ENCODE measurements at places on chromosomes 4 and X. TPM values are rescaled to one million over a fixed set of nuclear protein-coding genes. Genes with fewer than 3 reads are reported as not detected.

DNA sequence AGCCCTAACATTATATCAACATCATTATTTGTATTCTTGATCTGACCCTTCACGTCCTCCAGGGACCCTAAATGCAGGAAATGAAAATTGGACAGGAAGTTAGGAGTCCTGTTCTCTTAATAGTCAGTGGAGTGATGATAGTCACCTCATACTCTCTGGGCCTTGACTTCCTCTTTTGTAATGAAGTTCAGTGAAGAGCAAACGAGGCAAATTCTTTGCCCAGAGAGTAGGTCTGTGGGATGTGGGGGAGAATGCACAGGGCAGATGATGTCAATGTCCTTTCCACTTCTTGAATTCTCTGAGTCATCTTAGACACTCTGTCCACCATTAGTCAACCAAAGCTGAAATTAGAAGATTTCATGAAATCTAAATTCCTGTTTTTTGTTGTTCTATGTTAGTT is 17.1 kb upstream of the GPRIN3 start:
- DNase-seq: no peak
- no peaks in the 10 kb centered on the region for H3K27me3 ChIP-seq

The QRFPR gene
- total RNA-seq: not detected

DNA sequence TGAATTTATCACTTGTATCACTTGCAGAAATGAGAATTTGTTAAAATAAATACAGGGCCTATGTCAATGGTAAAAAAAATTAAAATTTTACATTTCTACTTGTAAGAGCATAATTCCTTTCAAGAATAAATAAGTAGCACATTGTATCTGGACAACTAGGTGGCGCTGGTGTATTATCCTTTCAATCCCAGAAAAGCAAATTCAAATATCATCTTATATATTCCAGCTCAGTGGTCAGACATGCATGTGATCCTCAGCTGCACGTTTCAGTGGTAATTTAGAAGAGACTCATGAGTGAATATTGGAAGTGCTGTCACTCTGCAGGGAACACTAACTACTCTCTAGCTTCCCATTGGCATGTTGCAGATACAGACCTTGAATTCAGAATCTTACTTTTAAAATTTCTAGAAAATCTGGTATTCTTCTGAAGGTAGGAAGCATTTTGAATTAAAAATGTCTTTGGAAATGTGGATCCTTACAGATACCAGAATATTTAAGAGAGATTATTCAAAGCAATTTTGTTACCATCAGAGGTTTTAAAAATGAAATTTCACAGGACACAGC is 1414.7 kb upstream of the TENM3 start:
- DNase-seq: no peak
- H3K4me3 ChIP-seq: no peak overlapping the region
- H3K27me3 ChIP-seq: no peaks in the 10 kb centered on the region
- H3K27ac ChIP-seq: no peak overlapping the region
- H3K36me3 ChIP-seq: no peaks in the 10 kb centered on the region
- H3K4me1 ChIP-seq: no peaks in the 10 kb centered on the region

- H3K4me3 ChIP-seq: no peak overlapping the region
- no peak overlapping the region for H3K27ac ChIP-seq
These were observed 25.2 kb downstream of the ARX start for GRCh38 chrX:24990535-24990934.

GRCh38 chr4:80011636-80012236 is 61.3 kb downstream of the ANTXR2 start:
- no peaks in the 10 kb centered on the region for H3K27me3 ChIP-seq
- H3K36me3 ChIP-seq: no peaks in the 10 kb centered on the region
- no peak overlapping the region for H3K4me3 ChIP-seq
- no peak for DNase-seq
- no peaks in the 10 kb centered on the region for H3K4me1 ChIP-seq

- H3K36me3 ChIP-seq: no peaks in the 10 kb centered on the region
- peaks cover 10% of the 10 kb centered on the region for H3K4me1 ChIP-seq
- no peak for DNase-seq
- H3K27me3 ChIP-seq: no peaks in the 10 kb centered on the region
- H3K4me3 ChIP-seq: no peak overlapping the region
- no peak overlapping the region for H3K27ac ChIP-seq
These were observed 16.2 kb downstream of the TBC1D9 start for GRCh38 chr4:140739971-140740370.

Data from thyroid gland (tissue), 4 donors.